NCI-H1092 (cell line): ENCODE measurements at places on chromosomes 16 and 17.
A peak's percentile ranks its signal among the peaks of the same experiment; 100 is the strongest.

DNA sequence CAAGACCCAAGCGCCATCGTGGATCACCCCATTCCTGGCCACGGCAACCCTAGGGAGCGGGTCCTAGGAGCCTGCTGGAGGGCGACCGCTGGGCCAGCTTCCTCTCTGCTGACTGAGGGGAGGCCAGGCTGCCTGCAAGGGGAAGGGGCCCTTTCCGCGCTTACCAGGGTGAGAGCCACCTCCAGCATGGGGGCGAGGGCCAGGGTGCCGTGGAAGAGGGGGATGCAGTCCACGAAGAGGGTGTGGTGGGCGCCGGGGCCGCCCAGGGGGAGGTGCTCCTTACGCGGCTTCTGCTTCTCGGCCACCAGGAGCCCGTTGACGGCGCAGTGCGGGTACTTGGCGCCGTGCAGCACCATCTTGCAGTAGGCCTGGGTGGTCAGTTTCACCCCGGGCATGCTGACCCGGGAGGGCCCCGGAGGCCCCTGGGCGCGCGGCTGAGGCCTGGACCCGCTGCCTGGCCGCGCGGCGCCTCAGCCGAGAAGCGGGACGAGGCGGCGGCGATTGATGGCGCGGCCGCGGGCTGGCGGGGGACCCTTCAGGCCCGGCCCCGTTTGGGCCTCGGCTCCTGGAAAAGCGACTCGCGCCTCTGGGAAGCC is 345 bp downstream of the EMC8 start:
- no peak for DNase-seq

DNA sequence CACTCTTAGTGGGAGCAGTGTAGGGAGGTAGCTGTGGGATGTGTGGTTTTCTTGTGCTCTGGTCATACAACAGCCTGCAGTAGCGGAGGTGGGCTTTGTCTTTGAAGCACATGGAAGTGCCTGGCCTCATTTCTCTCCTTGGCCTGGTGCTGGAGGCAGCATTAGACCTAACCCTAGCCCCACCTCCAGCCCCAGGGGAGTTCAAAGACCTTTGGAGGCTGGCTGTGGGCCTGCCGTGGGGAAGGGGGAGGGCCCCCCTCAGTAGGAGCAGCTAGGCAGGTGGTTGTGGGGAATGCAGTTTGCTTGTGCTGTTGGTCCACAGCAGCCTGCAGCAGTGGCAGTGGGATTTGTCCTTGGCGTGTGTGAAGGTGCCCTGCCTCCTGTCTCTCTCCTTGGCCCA is 91.7 kb downstream of the BCAS3 start:
- no peak for DNase-seq

- DNase-seq: no peak
These were observed 55.6 kb downstream of the IKZF3 start for GRCh38 chr17:39808409-39808997.

- no peak for DNase-seq
These were observed 250.8 kb downstream of the XYLT1 start for GRCh38 chr16:17219991-17220390.

GRCh38 chr16:125011-125410 is 13.5 kb downstream of the NPRL3 start:
- no peak for DNase-seq

GRCh38 chr16:80984124-80984892 is 22.4 kb downstream of the CMC2 start:
- no peak for DNase-seq

- no peak for DNase-seq
These were observed 39.7 kb upstream of the GHDC start for GRCh38 chr17:42233994-42234393.

DNA sequence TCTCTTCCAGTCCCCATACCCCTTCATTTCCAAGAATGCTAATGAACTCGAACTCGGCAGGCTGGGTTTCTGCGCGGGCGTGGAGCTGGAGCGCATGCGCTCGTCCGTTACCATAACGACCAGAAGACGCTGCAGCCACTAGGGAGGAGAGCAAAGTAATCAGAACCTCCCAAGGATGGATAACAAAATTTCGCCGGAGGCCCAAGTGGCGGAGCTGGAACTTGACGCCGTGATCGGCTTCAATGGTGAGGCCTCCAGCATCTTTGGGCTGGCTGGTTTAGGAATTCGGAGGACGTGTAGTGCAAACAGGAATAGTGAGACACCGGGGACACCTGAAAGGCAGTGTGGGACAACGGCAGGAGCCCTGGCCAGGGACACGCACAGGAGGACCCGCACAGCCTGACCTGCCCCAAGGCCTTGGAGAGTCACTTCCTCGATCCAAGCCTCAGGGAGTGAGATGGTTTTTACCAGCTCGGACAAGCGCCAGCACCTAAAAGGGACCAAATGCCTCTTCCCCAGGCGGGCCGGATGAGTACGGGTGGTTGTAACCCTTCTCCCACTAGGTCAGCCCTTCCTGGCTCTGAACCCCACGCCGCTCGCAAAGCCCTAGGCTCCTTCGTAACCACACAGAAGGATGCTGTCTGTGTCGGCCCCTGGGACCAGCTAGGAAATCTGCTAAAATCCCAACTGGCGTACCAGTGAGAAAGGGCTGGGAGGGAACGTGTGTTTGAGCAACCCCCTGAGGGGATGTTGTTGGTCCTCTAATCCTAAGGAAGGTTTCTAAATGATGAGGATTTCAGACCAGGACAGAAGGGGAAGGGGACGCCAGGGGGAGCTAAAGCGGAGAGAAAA is at the start of gene CFAP52:
CFAP52 (plus strand) TSS at position 122 of the 852 bp plus-strand sequence; CDS start at position 176, 54 bp downstream.
- DNase-seq: no peak

DNA sequence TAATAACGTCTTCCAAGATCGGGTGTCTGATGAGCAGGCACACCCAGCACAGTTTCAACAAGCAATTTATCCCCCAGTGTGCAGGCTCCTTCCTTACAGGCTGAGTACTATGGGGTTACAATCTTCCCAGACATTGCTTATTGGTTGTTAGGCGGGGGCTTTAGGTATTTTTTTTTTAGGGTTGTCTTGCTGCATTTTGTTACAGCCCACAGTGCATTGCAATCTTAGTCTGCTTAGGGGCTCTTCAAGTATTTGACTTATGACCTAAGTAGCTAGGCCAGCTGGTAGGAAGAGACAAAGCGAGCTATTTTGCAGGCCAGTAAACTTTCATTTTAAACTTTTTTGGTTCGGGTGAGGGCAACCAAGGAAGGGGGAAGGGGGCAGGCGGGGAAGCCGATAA is 5.8 kb downstream of the PLD6 start:
- no peak for DNase-seq

DNA sequence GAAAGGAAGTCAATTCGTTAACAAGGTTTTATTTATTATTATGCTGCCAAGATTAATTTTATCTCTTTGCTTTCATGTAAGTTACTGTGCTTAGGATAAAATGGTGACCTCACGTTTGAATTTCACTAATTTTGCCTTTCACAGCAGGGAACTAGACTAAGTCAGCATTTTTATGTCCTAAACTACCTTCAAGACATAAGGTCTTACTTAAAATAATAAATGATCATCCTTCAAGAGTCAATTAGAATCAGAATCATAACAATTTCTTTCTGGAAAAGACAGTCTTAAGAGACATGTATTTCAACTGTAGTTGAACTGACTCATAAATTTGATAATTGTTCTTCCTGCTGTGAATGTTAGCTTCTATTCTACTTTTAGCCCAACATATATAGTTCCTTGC is 893.8 kb downstream of the KCNJ2 start:
- no peak for DNase-seq

- DNase-seq: no peak
These were observed 380.2 kb upstream of the ZFHX3 start for GRCh38 chr16:73428121-73428520.

DNA sequence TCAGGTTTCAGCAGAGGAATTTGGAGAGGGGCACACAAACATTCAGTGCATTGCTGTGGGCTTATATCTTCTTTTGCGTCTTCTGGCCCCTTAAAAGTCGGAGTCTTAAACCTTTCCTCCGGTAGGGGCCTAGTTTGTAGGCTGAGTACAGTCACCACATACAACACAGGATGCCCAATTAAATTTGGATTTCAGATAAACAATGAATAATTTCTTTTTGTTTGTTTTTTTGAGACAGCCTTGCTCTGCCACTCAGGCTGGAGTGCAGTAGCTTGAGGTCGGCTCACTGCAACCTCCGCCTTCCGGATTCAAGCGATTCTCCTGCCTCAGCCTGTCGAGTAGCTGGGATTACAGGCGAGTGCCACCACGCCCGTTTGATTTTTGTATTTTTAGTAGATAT is 26.7 kb upstream of the ADORA2B start:
- DNase-seq: no peak

GRCh38 chr17:55769625-55770000 is 18.8 kb downstream of the PCTP start:
- no peak for DNase-seq

DNA sequence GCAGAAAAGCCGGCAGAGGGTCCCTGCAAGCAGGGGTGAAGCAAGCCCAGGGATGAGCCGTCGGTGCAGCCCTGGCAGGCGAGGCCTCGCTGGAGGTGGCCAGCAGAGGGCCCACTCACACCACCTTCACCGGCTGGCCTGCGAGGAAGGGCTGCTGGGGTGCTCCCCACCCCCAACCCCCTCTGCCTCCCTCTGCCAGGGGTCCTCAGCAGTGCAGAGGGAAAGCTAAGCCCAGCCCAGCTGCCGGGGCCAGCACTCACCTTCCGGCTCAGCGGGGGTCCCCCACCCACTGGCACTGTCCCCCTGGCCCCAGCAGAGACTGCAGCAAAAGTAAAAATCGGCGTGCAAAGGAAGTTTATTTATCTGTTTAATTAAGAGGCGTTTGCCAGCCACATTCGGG is 113.4 kb downstream of the ENGASE start:
- DNase-seq: peak; percentile 10
